ENCODE measurements at places on chromosomes 12 and 14. TPM values are rescaled to one million over a fixed set of nuclear protein-coding genes. Genes with fewer than 3 reads are reported as not detected.

GRCh38 chr14:88775532-88775931, 17.2 kb downstream of the EML5 start:
- DNase-seq = no peak

The KRT77 gene
- not detected for polyA plus RNA-seq

GRCh38 chr14:103697603-103698379, 17.5 kb downstream of the XRCC3 start:
- no peak for DNase-seq

The ETFBKMT gene
- 4.4 TPM for polyA plus RNA-seq

- DNase-seq = no peak
These were observed 97.2 kb downstream of the NT5DC3 start for GRCh38 chr12:103743788-103744187.

GRCh38 chr12:57487597-57488401, at the start of gene MARS1:
Gene MARS1, plus strand, starts transcription at chr12:57488068. Its CDS starts 23 bp downstream, at chr12:57488091.
- DNase-seq = peak; percentile 96

- no peak for DNase-seq
These were observed 59.4 kb downstream of the PPHLN1 start for GRCh38 chr12:42385326-42385841.

DNA sequence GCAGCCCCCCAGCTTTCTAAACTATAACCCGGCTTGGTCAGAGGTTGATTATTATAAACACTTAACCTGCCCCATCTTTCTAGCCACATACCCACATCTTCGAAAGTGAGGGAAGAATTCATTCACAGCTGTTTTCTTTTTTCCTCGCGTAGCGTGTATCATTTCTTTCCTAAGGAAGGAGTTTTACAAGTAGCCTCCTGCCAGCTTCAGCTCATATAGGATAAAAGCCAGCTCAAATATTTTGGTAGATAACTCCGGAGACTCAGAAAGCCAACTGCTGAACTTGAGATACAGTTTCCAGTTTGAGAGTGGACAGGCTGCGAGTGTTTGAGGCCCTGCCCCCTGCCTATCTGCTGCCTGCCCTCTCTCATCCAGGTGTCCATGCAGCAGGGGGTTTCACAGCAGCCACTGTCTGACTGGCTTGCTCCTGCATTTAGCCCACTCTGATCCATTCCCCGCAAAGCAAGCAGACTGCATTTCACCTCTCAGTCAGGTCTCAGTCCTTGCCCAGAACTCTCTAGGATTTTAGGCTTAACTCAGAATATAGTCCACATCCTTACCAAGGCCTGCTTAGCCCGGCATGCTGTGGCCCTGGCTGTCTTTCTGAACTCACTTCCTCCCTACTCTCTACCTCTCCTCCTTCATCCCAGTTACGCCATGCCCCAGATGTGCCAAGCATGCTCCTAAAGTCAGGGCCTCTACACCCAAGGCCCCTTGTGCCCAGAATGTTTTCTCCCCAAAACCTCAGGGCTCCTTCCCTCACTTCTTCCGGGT, 46.9 kb downstream of the EVL start:
- no peak for DNase-seq

The ZNF384 gene
- 105 TPM for polyA plus RNA-seq

DNA sequence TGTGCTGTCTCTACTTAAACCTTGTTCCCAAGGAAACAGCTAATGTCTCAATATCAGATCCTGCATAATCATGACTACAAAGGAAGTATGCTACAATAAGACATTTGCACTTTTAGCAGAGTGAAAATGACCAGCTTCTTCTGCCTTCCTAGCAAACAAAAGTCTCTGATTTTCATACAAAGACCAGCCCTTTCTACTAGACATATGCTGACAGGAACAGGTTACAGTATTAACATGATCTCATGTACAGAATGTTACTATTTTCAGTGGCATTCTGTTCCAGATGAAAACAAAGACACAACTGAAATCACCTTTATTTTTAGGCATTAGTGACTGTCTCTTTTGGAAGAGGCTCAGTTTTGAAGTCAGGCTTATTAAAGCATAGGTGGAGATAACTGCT, 228.6 kb downstream of the MED13L start:
- DNase-seq = no peak

DNA sequence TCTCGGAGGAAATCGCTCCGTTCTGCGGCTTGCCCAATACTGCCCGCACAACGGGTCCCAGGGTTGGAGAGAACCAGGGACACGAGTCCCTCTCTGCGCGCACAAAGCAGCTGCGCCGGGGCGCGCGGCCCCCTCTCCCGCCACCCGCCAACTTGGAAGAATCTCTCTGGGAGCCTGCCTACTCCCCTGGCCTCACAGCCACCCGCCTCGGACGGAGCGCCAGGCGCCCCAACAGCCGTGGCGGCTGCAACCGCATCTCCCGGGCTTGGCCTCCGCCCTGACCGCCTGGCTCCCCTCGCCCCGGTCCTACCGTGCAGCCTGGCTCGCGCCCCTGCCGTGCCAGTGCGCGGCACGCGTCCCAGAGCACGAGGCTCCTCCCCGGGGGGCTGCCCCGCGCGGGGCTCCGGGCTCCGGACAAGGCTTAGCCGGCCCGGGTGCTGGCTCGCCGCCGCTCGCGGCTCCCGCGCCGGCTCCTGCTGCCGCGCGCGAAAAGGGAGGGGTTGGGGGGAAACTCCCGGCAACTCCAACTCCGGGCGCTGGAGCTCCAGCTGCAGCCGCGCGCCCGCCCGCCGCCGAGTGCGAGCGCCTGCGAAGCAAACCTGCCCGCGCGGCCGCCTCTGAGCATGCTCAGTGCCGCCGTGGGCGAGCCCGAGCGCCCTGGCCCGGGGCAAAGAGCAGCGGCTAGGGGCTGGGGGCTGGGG, at the start of gene STXBP6:
STXBP6 (minus strand) TSS at position 580 of the 701 bp plus-strand sequence. CDS start 75,329 bp downstream, outside the sequence.
- DNase-seq = peak; percentile 73

The TDP1 gene
- 24.2 TPM for polyA plus RNA-seq

DNA sequence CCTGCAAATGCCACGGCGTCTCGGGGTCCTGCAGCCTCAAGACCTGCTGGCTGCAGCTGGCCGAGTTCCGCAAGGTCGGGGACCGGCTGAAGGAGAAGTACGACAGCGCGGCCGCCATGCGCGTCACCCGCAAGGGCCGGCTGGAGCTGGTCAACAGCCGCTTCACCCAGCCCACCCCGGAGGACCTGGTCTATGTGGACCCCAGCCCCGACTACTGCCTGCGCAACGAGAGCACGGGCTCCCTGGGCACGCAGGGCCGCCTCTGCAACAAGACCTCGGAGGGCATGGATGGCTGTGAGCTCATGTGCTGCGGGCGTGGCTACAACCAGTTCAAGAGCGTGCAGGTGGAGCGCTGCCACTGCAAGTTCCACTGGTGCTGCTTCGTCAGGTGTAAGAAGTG, 16.8 kb downstream of the WNT5B start:
- DNase-seq = no peak

The POTEG gene
- polyA plus RNA-seq = not detected

The KRT82 gene
- not detected for polyA plus RNA-seq

- no peak for DNase-seq
These were observed 24.2 kb upstream of the YY1 start for GRCh38 chr14:100214770-100215083.

- no peak for DNase-seq
These were observed 473.0 kb downstream of the RAD51B start for GRCh38 chr14:68292441-68293215.

DNA sequence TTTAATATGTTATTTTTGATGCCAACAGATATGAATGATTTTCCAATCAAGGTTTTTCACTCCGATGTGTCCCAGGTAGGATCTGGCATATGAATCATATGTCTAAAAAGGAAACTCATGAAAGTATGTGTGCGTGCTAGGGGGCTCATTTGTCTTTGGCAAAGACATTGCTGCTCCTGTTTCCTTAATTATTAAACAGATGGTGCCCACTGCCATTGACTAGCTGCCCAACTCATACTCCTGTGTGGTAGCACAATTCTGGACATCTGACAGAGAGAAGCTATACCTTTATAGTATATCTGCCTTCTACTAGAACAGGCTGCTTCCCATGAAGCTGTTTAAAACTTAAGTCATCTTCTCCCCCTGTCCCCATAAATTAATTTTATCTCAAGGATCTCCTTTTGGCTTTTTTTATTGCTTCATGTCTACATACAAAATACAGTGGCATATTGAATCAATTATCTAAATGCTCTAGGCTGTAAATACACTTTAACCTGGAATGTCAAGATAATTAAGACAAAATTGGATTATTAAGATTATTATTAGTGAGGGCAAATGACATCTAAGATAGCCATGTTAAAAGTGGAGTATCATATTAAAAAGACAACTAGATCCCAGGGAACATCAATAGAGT, 1.4 kb upstream of the PDE3A start:
- DNase-seq = no peak

GRCh38 chr12:109679501-109680263, 33.9 kb upstream of the FAM222A start:
- peak; percentile 73 for DNase-seq

DNA sequence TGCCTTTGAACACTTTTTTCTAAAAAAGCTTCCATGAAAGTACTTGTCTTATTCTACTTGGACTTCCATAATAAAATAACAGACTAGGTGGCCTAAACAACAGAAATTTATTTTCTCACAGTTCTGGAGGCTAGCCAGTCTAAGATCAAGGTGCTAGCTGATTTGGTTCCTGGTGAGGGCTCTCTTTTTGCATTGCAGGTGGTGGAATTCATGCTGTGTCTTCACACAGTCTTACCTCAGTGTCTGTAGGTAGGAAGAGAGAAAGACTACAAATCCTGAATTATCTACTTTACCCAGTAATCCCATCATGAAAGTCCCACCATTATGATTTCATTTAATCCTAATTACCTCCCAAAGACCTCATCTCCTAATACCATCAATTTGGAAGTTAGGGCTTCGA, 356.0 kb downstream of the NAV3 start:
- DNase-seq = no peak

DNA sequence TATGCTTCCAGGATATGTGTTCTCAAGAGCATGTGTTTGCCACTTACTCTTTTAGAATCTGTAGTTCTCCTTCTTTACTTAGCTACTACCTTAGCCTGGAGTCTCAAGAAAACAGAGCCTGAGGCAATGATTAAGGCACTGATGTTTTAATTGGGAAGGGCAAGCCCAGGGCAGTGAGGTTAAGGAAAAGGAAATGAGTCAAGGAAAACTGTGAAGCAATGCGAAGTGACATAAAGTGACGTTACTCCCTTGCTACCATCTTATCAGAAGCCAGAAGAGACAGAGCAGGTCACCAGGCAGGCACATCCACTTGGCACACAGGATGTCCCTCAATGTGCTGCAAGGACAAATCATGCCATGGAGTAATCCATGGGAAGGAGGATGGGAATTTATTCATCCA, 11.3 kb upstream of the EML5 start:
- no peak for DNase-seq

- DNase-seq = no peak
These were observed 631 bp downstream of the PPM1H start for GRCh38 chr12:62934239-62934798.

The NEUROD4 gene
- not detected for polyA plus RNA-seq

DNA sequence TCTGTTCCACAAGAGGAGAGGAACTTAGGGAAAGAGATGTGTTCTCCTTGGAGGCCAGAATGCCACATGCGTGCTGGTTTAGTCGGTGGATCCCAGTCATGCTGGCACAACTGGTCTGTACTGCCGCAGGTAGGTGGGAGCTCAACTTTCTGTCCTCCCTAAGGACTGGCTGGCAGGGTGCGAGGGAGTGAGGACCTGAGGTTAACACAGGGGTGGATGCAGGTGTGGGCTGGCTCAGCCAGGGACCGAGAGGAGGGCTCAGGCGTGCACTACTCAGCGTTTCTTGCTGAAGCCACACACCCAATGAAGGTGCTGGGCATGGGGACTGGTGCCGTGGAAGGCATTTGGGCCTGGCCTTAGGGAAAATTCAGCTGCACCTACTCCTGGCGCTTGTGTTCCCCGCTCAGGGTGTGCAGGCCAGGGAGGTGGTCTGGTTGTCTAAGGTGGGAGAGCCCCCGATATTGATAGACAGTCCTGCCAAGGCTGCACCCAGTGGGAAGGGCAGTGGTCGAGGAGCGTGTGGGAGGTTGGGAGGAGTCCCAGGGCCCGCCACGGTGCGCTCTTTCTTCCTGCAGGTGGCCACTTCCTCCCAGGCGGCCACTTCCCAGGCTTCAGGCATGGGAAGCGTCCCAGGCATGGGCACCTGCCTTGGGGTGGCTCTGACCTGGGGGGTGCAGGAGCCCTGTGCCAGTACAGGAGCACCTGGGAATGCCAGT, 138.4 kb downstream of the ADGRD1 start:
- DNase-seq = no peak

DNA sequence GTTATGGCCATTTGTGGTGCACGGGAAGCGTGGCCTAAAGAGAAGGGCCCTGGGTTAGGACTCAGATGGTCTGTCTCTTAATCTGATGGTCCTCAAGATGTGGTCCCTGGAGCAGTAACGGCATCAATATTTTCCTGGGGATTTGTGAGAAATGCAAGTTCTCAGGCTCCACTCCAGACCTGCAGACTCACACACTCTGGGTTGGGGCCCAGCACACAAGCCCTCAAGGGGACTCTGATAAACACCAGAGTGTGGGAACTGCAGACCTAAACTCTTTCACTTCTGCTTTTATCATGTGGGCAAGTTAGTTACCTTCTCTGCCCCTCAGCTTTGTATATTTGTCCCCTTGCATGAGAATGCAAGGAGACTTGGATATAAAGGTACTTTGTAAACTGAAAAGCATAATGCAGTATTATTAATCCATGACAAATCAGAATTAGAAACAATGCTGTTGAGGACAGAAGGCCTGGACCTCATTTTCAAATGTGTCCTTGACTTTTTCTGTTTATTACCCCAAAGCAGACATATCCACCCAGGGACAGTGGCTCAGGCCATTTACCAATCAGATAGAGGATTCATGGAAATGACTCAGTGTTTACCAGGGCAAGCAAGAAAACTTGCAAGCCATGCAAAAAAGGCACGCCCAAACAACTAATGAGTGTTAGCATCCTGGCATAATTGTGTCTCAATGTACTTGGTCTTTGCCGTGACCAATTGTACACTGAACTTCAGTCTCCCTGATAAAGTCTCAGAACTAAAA, 157.0 kb downstream of the ASCL1 start:
- no peak for DNase-seq

The ZDHHC22 gene
- 0.64 TPM for polyA plus RNA-seq

The IAPP gene
- polyA plus RNA-seq = not detected

GRCh38 chr12:46101485-46101869, 111.1 kb upstream of the SCAF11 start:
- DNase-seq = no peak

GRCh38 chr12:75483431-75483830, 2.9 kb downstream of the GLIPR1 start:
- no peak for DNase-seq

The SLC6A12 gene
- 19.1 TPM for polyA plus RNA-seq

- DNase-seq = peak; percentile 66
These were observed at the start of gene COL2A1 for GRCh38 chr12:48004053-48004941. Gene COL2A1, minus strand, starts transcription at chr12:48004476. Its CDS starts 155 bp downstream, at chr12:48004321.

GRCh38 chr12:78863482-78864402, 832 bp upstream of the SYT1 start:
- peak; percentile 34 for DNase-seq

DNA sequence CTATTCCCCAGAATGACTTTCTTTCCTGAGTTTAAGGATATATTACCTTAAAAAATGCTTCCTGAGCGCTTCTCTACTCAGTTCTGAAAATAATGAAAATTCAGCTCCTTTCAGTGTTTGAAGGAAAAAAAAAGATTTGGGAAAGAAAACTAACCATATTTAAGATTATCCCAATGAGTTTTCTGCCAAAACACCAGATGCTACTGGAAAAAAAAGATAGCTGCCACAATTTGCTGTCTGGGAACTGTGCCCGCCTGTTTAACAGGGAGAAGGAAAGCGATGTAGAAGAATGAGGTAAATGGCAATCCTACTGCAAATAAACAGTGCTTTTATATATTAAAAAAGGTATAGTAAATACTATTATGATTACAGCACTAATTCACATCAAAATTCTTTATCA, 367.6 kb upstream of the PRICKLE1 start:
- DNase-seq = no peak

- DNase-seq = no peak
These were observed 9.2 kb downstream of the PSMC6 start for GRCh38 chr14:52716155-52716554.

GRCh38 chr12:125092108-125092871, 27.1 kb downstream of the AACS start:
- no peak for DNase-seq

Measured in renal pelvis (tissue), 12 donors.